Activated naive CD4-positive, alpha-beta T cell treated with anti-CD3 and anti-CD28 coated beads, Interleukin-2, amount 10 ng/mL, durations not matched to agents 5 hours and 36 hours (primary cell): ENCODE measurements at places on chromosomes 12 and 14. TPM values are rescaled to one million over a fixed set of nuclear protein-coding genes. Genes with fewer than 3 reads are reported as not detected.

INSM2 gene
- total RNA-seq: not detected

NFATC4 gene
- not detected for total RNA-seq

NAV3 gene
- total RNA-seq: not detected

KLRC2 gene
- total RNA-seq: not detected

ADAM21 gene
- not detected for total RNA-seq

C12orf60 gene
- total RNA-seq: 0.87 TPM

C12orf56 gene
- total RNA-seq: 0.13 TPM

KRT4 gene
- total RNA-seq: not detected

MMP19 gene
- total RNA-seq: not detected

SLC5A8 gene
- total RNA-seq: not detected

PSMB5 gene
- total RNA-seq: 46.8 TPM
